Stimulated activated CD4-positive, alpha-beta T cell treated with anti-CD3 and anti-CD28 coated beads, Interleukin-4, amount 100 ng/mL, for 24 hours (primary cell): ENCODE measurements at places on chromosomes 3 and 15.

DNA sequence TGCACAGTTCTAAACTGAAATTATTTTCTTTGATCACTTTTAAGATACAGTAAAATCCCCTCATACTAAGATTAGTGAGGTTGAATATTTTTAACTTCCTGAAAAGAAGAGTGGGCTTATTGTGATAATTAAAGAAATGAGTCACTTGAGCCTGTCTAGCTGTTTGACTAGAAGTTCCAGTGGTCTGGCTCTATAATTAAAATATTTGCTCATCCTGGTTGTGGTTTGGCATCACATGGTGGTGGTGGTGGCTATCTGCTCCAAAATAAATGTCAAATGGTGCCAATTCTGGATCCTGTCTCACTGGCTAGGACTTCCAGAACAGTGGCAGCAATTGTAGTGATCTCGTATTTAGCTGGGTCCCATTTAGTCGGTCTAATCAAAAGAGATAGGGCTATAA is 8.6 kb upstream of the TEX9 start:
- DNase-seq: no peak

GRCh38 chr3:112114576-112115160 is 18.4 kb downstream of the GCSAM start:
- no peak for DNase-seq

- DNase-seq: no peak
These were observed 179.9 kb upstream of the TBL1XR1 start for GRCh38 chr3:177377166-177377565.

DNA sequence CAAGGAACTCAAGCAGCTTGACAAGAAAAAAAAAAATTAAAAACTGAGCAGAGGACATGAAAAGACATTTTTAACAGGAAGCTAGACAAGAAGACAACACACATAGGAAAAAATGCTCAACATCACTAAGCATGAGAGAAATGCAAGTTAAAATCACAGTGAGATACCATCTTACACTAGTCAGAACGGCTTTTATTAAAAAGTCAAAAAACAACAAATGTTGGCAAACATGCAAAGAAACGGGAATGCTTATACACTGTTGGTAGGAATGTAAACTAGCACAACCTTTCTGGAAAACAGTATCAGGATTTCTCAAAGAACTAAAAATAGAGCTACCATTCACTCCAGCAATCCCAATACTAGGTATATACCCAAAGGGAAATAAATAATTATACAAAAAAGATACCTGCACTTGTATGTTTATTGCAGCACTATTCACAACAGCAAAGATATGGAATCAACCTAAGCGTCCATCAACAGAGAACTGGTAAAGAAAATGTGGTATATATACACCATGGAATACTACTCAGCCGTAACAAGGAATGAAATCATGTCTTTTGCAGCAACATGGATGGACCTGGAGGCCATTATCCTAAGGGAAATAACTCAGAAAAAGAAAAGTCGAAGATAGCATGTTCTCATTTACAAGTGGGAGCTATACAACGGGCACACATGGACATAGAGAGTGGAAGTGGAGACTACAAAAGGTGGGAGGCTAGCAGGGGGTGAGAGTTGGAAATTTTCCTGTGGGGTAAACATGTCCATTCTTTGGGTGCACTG is 5.2 kb downstream of the GOLIM4 start:
- DNase-seq: no peak

DNA sequence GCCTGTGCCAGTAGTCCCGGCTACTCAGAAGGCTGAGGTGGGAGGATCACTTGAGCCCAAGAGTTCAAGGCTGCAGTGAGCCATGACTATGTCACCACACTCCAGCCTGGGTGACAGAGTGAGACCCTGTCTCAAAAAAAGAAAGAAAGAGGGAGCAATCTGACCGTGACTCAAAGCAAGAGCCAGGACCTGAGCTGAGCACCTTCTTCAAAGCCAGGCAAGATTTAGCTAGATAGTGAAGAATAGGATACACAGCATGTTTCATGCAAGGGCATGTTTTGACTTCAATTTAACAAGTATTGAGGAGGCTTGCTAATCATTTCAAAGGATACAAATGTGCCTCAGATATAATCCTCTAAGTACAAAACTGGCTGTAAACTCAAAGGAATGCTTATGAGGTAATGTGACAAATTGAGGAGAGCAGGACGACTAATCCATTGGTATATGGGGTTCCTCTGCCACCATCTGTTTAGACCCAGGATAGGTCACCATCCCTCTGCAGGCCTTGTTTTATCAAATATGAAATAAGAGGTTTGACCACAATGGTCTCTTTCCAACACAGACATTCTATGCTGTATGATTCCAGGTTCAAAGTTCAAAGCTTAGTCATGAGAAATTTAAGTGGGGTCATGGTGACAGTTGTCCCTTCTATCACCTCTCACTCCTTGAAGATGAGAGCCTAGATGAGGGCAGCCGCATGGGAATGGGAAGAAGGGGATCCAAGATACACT is 33.2 kb downstream of the RAB27A start:
- no peak for DNase-seq
